ENCODE measurements at places on chromosomes 5 and 9.

DNA sequence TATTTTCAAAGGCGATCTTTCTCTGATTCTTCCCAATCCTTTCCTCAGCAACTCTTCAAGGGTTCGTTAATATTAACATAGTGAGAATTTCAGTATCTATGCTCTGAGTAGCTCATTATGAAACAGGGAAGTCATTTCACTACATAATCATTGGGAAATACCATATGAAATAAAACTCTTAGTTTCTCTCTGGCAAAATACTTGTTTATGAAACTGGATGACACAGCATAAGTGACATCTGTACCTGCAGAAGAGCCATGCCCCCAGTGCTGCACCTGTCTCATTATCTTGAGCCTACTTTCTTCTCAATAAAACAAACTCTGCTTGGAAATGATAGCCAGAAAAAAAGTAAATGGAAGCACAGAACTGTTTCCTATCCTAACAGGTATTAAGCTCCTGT lies 33.8 kb upstream of the OTULIN start:
- H3K4me1 ChIP-seq = no peaks in the 10 kb centered on the region
- no peak for DNase-seq
- H3K27ac ChIP-seq = no peak overlapping the region
- H3K4me3 ChIP-seq = no peak overlapping the region

GRCh38 chr5:139263536-139263935 lies 30.0 kb upstream of the MATR3 start:
- H3K27me3 ChIP-seq = no peaks in the 10 kb centered on the region
- no peaks in the 10 kb centered on the region for H3K4me1 ChIP-seq
- H3K27ac ChIP-seq = no peak overlapping the region
- DNase-seq = no peak
- H3K4me3 ChIP-seq = no peak overlapping the region

GRCh38 chr9:93128715-93129224 lies 5.3 kb downstream of the NINJ1 start:
- DNase-seq = no peak
- no peaks in the 10 kb centered on the region for H3K36me3 ChIP-seq
- H3K4me1 ChIP-seq = peaks cover 40% of the 10 kb centered on the region
- H3K27me3 ChIP-seq = no peaks in the 10 kb centered on the region
- H3K27ac ChIP-seq = peak overlapping the region; percentile 82
- H3K4me3 ChIP-seq = no peak overlapping the region

DNA sequence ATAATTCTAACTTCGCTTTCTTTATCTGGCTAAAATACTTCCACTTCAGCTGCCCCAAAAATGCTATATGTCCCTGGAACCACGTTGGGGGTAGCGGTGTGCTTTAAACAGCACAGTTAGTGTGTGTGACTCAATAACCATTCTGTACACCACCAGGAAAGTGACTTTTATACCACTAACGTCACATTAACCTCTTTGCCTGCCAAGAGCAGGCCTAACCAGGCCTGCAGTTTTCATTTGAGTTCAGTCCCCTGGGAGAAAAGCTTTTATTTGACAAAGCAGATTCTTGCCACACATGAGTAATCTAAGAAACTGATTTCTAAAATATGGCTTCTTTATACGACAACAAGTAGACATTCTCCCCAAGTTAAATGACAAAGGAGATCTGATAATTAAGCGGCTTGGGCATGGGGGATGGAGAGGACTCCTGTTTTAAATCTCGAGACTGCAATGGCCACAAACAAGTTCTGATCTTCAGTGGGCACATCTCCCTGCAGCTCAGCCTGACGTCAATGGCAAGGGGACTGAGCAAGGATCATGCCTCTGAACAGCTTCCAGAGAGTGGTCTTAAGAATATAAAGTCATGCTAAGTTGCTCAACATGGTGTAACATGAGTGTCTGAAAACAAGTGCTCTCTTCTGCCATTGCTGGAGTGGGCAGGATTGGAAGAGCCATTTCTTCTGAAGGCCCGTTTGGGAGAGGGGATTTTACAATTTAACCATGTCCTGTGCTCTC lies 91.8 kb downstream of the GLIS3 start:
- no peak for DNase-seq
- H3K4me1 ChIP-seq = no peaks in the 10 kb centered on the region
- no peak overlapping the region for H3K27ac ChIP-seq
- H3K27me3 ChIP-seq = no peaks in the 10 kb centered on the region

GRCh38 chr5:98663521-98663920 lies 109.9 kb upstream of the RGMB start:
- no peaks in the 10 kb centered on the region for H3K27me3 ChIP-seq
- H3K27ac ChIP-seq = no peak overlapping the region
- no peak for DNase-seq
- H3K36me3 ChIP-seq = no peaks in the 10 kb centered on the region

DNA sequence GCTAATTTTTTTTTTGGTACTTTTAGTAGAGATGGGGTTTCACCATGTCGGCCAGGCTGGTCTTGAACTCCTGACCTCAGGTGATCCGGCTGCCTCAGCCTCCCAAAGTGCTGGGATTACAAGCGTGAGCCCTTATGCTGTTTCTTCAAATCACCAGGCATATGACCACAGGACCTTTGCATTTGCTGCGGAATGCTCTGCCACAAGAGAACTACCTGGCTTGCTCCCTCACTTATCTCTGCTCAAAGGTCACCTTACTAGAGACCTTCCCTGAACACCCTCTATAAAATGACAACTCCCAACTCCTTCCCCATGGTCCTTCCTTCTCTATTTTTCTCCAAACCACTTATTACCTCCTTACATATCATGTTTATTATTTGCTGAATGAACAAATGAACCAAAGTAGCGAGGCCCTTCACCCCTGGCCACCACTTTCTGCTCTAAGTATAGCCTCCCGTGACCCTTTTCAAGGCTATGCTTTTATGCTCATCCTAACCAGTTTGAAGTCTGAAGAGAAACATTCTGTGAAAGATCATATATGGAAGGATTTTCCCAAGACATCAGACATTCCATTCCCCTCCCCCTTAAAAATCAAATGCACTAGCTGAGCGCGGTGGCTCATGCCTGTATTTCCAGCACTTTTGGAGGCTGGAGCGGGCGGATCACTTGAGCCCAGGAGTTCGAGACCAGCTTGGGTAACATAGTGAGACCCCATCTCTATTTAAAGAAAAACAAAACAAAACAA lies 1.3 kb downstream of the ZER1 start:
- H3K4me1 ChIP-seq = peaks cover 24% of the 10 kb centered on the region
- H3K36me3 ChIP-seq = no peaks in the 10 kb centered on the region
- peak overlapping the region; percentile 79 for H3K4me3 ChIP-seq
- H3K27ac ChIP-seq = peak overlapping the region; percentile 90
- DNase-seq = no peak

- H3K4me1 ChIP-seq = peaks cover 31% of the 10 kb centered on the region
- H3K4me3 ChIP-seq = no peak overlapping the region
- DNase-seq = no peak
- no peak overlapping the region for H3K27ac ChIP-seq
- no peaks in the 10 kb centered on the region for H3K36me3 ChIP-seq
These were observed 1.9 kb upstream of the EIF4EBP3 start for GRCh38 chr5:140545606-140546005.

GRCh38 chr9:77977210-77977611 lies 54.4 kb downstream of the GNAQ start:
- DNase-seq = no peak
- no peaks in the 10 kb centered on the region for H3K27me3 ChIP-seq
- no peaks in the 10 kb centered on the region for H3K36me3 ChIP-seq
- no peak overlapping the region for H3K4me3 ChIP-seq
- H3K4me1 ChIP-seq = peaks cover 27% of the 10 kb centered on the region

- no peak overlapping the region for H3K27ac ChIP-seq
- H3K4me1 ChIP-seq = peaks cover 9% of the 10 kb centered on the region
- no peak overlapping the region for H3K4me3 ChIP-seq
- DNase-seq = no peak
- H3K36me3 ChIP-seq = no peaks in the 10 kb centered on the region
- peaks cover 6% of the 10 kb centered on the region for H3K27me3 ChIP-seq
These were observed 48.8 kb downstream of the NTNG2 start for GRCh38 chr9:132210472-132211145.

DNA sequence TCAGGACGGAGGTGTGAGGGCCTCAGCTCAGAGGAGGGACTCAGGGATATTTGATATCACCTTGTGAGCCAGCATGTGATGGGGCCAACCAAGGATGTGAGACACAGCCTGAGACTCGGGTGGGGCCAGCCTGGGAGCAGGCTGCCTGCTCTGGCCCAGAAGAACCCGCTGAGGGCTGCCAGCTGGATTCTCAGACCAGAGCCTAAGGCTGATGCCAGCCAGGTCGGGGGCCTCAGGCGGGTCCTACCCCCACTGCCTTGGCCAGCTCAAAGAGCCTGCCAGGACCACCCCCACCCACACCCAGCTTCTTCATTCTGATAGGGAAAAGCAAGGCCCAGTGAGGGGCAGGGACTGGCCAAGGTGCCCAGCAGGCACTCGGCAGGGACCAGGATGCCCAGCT lies 20.3 kb upstream of the DUSP1 start:
- DNase-seq = no peak
- no peaks in the 10 kb centered on the region for H3K36me3 ChIP-seq
- peaks cover 36% of the 10 kb centered on the region for H3K4me1 ChIP-seq
- H3K4me3 ChIP-seq = no peak overlapping the region
- no peak overlapping the region for H3K27ac ChIP-seq

GRCh38 chr5:53970475-53970874 lies 339.9 kb downstream of the ARL15 start:
- no peaks in the 10 kb centered on the region for H3K27me3 ChIP-seq
- DNase-seq = no peak
- H3K36me3 ChIP-seq = no peaks in the 10 kb centered on the region
- no peak overlapping the region for H3K27ac ChIP-seq
- no peak overlapping the region for H3K4me3 ChIP-seq

GRCh38 chr9:20331095-20331685 lies 291.1 kb downstream of the MLLT3 start:
- no peaks in the 10 kb centered on the region for H3K4me1 ChIP-seq
- no peaks in the 10 kb centered on the region for H3K36me3 ChIP-seq
- H3K27me3 ChIP-seq = no peaks in the 10 kb centered on the region
- DNase-seq = no peak
- no peak overlapping the region for H3K4me3 ChIP-seq
- H3K27ac ChIP-seq = no peak overlapping the region

- no peaks in the 10 kb centered on the region for H3K27me3 ChIP-seq
- DNase-seq = no peak
- H3K4me1 ChIP-seq = no peaks in the 10 kb centered on the region
- no peak overlapping the region for H3K4me3 ChIP-seq
- no peak overlapping the region for H3K27ac ChIP-seq
- H3K36me3 ChIP-seq = no peaks in the 10 kb centered on the region
These were observed 95.0 kb upstream of the SLC25A48 start for GRCh38 chr5:135739383-135739981.

DNA sequence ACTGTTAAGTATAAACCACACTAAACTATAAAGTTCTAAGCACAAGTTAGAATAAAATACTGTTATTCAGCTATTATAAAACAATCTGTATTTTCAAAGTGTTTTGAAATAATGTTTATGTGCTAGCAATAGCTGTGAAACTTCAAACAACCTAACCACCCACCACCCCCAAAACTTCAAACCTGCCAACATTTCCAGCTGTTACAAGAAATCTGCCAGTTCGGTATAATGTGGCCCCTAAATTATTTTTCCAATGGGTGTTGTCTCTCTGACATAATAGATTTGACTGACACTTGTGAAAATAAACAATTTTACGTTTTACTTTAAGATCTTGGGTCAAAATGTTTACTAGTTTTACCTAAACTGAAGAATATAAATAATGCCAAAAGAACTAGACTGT lies 24.7 kb downstream of the MAPKAP1 start:
- no peak overlapping the region for H3K4me3 ChIP-seq
- no peaks in the 10 kb centered on the region for H3K36me3 ChIP-seq
- no peak overlapping the region for H3K27ac ChIP-seq
- no peak for DNase-seq
